ENCODE measurements at places on chromosomes 11 and 22.

DNA sequence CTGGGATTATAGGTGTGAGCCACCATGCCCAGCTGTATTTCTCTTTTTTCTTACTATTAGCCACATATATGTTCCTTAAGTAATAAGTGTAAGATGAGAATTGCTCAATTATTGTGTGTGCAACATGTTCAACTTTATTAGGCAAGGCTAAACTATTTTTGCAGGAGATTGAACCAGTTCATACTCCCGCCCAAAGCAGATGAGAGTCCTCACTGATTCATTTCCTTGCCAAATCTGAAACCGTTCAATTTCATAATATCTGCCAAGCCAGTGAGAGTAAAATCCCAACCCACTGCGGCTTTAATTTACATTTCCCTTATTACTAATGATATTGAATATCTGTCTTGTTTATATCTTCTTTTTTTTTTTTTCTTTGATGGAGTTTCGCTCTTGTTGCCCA is 48.4 kb downstream of the KCNJ4 start:
- DNase-seq, result no peak

DNA sequence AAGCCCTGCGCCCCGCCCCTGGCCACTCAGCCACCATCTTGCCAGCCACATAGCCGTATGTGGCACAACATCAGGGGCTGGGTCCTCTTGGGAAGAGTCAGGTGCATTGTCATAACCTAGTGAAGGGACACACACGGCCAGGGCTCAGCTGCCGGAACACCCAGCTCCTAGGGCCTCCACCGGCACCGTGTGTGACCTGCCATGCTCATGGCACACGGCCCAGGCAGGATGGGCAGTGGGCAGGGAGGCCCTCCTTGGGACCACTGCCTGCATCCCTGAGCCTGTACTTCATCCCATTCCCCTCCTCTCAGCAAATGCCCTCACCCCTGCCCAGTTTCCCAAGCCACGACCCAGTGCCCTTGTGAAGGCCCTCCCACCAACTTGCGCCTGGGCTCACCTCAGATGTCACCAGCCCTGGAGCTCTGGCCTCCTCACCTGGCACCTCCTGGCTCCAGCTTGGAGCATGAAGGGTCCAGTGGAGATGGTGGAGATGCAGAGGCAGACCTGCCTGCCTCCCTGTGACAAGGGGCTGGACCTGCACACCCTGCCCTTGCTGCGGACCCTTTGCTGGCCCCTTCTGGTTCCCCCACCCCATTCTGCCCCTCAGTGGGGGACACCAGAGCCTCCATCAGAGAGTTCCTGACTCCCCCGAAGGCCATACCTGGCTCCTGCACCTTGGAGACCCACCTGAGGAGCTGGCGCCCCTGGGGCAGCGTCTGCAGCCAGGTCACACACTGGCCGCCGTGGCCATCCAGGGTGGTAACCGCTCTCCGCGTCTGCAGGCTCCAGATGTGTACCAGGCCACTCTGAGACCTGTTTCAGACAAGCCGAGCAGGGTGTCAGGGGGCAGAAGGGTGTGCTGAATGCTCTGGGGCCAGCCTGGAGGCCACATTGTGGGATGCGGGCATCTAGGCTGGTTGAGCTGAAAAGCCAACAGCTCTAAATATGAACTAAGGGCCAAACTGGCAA is 34.5 kb downstream of the GNB1L start:
- DNase-seq, result no peak

GRCh38 chr22:45180146-45180679 is 16.5 kb downstream of the NUP50 start:
- DNase-seq, result no peak

DNA sequence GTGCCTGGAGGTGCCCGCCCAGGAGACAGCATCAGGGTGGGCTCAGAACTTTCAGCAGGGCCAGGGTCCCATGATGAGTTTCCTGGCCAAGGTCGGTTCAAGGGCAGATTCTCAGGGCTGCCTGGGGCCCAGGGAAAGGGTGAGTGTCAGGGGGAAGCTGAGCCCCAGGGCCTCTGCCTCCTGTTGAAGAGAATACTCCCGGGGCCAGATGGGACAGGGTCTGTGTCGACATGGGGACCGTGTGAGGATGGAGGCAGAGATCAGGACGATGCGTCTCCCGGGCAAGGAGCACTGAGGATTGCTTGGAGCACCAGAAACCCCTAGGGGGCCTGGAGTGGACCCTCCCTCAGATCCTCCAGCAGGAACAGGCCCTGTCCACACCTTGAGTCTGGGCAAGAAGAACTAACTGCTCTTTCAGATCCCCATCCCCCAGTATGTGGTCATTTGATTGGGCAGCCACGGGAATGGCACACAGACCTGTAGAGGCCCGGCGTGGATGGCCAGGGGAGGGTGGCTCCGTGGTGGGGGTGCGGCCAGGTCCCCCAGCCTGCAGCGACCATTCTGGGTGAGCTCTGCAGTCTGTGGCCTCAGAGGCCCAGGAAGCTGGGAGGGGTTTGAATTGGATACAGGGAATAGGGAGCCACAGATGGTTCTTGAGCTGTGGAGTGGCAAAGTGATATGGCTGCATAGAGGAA is 1078.7 kb downstream of the BRD1 start:
- no peak for DNase-seq

- DNase-seq, result no peak
Observed at GRCh38 chr22:31269892-31270579, 22.3 kb downstream of the PIK3IP1 start.

DNA sequence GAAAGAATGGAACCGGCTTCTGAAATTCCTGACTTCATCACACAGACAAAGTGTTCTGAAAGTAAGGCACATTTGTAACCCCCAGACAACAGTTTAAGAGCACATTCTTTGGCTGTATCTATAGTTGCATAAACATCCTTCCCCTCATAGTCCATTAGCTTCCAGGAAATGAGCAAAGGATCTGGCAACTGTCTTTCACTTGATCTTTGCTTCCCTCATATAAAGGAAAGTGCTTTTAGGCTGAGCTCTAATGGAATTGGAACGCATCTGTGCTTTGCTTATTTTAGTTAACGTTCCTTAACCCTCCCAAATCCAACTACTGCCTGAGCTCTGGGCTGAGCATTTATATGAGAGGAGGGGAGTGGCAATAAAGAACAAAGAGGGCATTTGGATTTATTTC is 76.9 kb upstream of the API5 start:
- DNase-seq, result no peak

DNA sequence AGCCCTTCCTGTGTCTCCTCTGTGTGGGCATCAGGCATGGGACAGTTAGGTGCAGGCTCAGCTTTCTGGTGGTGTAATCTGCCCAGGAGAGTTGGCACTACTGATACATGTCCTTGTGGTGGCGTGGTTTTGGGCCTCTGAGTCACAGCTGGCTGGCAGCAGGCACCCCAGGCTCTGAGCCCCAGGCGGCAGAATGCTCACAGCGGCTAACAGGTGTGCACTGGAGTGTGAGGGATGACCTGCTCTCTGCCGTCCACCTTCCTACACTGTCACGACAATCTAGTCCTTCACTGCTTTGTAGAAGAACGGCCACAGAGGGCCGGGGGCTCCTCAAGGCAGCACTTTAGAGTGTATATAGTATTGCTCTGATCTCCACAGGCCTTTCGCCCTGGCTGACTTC is 100.3 kb upstream of the PITPNB start:
- DNase-seq, result no peak

GRCh38 chr11:62410972-62411371 is 7.9 kb upstream of the SCGB1A1 start:
- no peak for DNase-seq

GRCh38 chr22:39266398-39267030 is 21.7 kb upstream of the PDGFB start:
- DNase-seq, result no peak

- no peak for DNase-seq
Observed at GRCh38 chr11:101553891-101554292, 29.9 kb downstream of the TRPC6 start.

DNA sequence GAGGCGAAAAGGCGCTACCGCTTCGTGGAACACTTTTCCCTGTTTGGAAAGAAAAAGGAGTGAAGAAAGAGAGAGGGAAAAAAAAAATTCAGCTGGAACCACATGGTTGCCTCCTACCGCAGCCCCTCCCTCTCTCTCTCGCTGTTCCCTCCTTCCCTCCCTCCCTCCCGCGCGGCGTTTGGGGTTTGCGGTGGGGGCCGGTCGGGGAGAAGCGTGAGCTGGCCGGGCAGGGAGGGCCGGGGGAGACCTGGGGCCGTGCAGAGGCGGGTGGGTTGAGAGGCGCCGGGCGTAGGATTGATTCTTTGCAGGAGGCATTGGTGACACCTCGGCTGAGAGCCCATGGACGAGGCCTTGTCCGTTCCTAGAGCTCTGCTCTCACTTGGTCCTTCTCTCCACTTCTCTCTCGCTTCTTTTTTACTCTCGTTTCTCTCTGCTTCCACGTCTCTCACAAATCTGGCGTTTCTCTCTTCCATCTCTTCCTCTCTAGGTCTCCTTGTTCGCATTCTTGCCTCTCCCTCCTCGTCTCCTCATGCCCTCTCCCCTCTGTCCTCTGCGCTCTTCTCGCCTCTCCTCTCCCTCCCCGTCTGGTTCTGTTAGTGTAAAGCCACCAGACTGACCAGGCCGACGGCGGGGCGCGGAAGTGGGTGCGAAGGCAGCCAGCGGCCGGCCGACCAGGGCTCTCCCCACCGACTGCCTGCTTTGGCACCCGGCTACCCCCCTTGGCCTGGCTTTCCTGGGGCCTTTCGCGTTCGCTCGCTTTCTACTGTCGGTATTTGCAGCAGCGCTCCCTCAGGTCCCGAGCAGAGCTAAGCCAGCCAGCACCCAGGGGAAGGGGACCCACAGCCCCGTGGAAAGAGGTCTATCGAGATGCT is at the start of gene CLMP:
TSS of gene CLMP (minus strand) at position 61 of the 872 bp plus-strand sequence. CDS start 308 bp downstream, outside the sequence.
- no peak for DNase-seq

GRCh38 chr11:46308631-46309419 is 31.4 kb downstream of the CREB3L1 start:
- peak; percentile 39 for DNase-seq

DNA sequence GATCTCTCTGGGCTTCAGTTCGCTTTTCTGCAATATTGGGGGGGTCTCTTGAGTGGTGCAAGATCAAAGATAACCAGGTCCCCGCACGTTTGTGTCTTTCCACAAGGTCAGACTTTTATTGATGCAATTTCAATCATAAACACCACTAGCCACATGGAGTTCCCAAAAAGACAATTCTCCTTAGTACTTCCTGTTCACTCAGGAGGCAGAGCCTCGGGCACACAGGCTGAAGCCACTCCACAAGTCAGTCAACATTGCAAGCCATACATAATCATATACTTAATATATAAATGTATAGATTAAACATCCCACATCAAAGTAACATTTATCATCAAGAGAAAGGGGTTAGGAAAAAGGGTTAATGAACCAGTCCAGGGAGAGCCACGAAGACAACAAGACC is 12.0 kb downstream of the ST14 start:
- no peak for DNase-seq

- no peak for DNase-seq
Observed at GRCh38 chr11:92886243-92886905, 83.1 kb upstream of the MTNR1B start.

- no peak for DNase-seq
Observed at GRCh38 chr11:64539711-64540427, 51.2 kb upstream of the SLC22A12 start.
